ENCODE measurements at places on chromosomes 16 and 17.
A peak's percentile ranks its signal among the peaks of the same experiment; 100 is the strongest.

GRCh38 chr17:33929181-33929724, 325.8 kb upstream of the CCL2 start:
- no peak for DNase-seq

DNA sequence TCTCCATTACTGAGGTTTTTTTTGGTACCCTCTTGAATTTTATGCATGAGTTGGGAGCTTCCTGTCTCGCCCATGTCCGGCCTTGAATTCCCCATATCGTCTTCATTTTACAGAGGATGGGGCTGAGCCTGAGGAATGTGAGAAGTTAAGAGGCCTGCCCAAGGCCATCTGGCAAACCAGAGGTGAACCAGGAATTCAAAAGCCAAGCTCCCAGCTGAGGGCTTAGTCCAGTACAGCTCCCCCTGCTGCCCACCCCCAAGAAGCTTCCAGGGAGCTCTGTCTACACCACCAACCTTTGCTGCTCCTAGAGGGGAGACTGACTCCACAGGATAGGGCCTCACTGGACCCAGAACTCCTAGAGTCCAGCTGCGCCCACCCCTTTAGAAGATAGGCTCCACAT, 20.7 kb upstream of the C16orf78 start:
- peak; percentile 2 for DNase-seq

DNA sequence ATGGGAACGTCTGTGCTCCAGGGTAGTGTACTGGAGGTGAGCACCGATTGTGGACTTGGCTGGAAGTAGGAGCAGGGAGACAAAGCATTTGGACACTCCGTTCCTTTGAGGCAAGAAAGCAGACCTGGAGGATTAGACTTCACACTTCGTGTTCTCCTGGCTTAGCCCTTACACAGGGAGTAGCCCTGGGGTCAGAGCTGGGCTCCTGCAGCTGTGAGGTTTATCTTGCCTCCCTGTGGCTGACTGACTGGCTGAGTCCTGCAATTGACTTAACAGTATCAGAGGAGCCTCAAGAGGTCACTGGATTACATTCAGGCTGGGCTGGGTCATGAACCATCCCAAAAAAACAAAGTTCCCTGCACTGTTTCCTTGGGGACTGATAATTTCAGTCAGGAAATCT, 37.1 kb downstream of the MPRIP start:
- no peak for DNase-seq

DNA sequence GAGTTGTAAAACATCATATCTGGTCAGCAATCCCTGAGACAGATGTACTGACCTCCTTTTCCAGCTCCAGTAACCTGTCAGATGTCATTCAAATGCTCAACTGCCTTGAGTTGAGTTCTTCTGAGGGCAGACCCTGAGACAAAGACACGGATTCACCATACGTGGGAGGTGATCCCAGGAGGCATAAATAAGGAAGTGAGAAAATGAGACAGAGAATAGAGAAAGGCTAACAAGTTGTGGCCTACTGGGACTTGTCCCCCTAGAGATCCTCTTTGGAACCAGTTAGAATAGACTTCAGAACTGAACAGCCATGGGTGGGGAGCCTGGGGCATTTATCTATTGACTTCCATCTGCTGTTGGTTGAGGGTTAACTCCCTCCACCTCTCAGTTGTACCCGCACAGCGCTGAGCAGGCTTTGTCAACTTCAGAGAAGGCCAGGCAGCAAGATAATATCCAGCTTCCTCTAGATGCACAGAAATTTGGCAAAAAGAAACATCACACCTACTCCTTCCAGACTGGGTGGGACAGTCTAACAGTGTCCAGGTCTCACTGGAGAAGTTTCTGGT, 123.0 kb upstream of the DYNLRB2 start:
- DNase-seq: no peak

- DNase-seq: no peak
These were observed 103.8 kb downstream of the HAPSTR1 start for GRCh38 chr16:9195287-9195686.

GRCh38 chr16:52929478-52930400, 123.0 kb downstream of the CHD9NB start:
- DNase-seq: peak; percentile 35

- peak; percentile 46 for DNase-seq
These were observed at the start of gene CHD3 for GRCh38 chr17:7888184-7888920. Gene CHD3 (plus strand): TSS chr17:7888789. CDS start chr17:7889001, 212 bp downstream.

DNA sequence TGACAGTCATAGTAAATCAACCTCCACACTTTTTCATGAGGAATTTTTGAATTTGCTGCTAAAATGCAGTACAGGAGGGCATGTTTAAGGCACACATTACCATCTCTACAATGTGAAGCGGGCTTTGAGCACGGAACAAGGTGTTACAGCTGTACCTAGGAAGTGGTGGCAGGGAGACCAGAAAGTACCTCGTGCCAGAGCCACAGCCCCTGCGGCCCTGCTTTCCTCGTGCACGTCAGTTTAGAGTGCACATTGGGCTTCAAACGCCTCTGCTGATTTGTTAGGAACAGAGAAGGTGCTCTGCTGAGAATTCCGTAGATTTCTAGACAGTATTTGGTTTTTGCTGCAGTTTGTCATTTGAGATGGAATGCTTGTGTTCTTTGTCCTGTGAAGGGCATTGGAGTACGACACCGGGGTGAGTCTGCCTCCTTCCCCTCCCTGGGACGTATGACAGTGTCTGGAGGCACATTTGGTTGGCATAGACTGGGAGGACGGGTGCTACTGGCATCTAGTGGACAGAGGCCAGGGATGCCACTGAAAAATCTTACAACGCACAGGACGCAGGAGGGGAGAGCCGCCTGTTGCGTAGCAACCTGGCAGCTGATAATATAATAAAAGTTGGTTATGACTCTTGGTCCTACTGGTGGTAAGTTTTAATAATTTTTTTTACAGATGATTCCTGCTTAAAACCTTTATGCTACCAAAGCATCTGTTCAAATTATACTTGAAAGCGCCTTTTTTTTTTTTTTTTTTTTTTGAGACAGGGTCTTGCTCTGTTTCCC, 9.1 kb downstream of the FOXK2 start:
- peak; percentile 17 for DNase-seq

- DNase-seq: no peak
These were observed 82.1 kb upstream of the ELAC2 start for GRCh38 chr17:13099926-13100325.
